Tongue (tissue), 3 donors: ENCODE measurements at places on chromosomes 5 and 9.

GRCh38 chr5:96726802-96727201 lies 64.6 kb downstream of the CAST start:
- DNase-seq: no peak

GRCh38 chr9:31486630-31487029 lies 897.8 kb upstream of the ACO1 start:
- no peak for DNase-seq

GRCh38 chr5:11130131-11130530 lies 369.1 kb upstream of the DAP start:
- no peak for DNase-seq

DNA sequence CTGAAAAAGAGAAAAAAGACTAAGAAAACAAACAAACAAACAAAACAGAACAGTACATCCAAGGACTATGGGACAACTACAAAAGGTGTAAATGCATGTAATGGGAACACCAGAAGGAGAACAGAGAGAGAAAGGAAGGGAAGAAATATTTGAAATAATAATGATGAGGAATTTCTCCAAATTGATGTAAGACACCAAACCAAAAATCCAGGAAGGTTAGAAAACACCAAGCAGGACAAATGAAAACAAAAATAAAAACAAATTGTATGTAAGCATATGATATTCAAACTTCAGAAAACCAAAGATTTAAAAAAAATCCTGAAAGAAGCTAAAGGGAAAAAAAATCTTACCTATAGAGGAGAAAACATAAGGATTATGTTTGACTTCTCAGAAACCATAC lies 125.9 kb upstream of the ACTBL2 start:
- no peak for DNase-seq

DNA sequence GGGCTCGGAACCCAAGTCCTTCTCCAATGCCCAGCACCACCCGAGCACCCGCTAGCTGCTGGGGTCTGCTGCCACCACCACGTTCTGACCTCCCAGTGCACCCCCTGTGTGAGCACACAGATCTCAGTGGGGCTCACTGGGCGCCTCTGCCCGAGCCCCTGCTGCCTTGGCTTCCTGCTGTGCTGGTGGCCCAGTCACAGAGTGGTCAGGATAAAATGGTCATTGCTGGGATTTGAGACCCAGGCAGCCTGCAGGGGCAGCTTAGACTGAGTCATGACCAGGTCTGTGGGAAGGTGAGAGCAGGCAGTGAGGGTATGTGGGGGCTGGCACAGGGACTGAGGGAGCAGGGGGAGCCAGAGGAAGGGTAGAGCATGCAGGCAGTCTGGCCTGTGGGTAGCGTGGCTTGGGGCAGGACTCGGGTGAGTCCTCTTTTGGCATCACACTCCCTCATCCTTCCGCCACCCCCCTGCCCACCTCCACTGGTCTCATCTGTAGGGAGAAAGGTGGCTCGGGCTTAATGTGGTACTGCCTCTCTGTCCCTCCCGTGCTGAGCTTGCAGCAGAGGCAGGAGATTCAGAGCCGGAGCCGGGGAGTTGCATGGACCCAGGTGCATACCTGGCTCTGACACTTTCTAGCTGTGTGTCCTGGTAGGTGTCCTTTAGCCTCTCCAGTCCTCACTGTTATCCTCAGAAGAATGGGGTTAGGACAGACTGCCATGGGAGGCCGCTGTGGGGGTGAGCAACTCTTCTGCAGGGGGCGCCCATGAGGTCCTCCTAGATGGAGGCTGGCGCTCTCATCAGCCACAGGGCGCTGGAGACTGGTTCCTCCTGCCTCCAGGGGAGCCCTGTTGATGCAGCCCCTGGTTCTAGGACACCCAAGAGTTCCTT lies 32.1 kb downstream of the USP20 start:
- no peak for DNase-seq

GRCh38 chr5:67878933-67879332 lies 336.6 kb upstream of the PIK3R1 start:
- no peak for DNase-seq

DNA sequence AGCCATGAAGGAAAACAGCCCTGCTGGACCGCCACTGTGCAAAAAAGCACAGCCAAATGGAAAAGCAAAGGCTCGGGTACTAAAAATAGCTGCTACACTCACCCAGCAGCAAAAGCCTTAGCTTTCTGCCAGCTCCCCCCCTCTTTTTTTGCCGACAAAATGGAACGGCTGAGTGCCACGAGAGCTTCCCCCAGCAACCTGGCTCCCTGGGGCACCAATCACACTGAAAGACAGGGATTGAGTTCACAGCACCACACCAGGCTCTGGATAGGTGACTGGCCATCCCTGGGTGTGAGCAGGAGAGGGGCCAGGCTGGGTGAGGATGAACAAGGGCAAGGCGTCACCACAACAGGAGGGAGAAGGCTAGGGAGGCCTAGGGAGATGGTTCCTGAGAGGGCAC lies 66.7 kb downstream of the SIL1 start:
- DNase-seq: peak; percentile 83

DNA sequence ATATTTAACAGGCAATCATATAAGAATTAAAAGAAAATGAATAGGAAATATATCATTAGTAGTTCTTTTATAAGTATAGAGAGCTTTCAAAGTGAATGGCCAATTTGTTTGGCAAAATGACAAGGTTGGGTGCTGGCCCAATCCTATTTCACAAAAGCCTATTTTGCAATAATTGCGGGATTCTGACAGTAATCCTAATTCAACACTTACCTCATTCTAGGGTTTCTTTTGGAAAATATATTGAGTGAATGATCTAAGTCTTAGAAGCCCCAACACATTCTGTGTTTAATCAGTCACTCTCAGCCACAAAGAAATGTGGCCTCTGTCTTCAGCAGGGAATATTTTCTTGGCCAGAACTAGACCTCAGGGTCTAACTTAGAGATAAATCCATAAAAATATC lies 835.9 kb upstream of the ZNF608 start:
- peak; percentile 34 for DNase-seq

- DNase-seq: no peak
Measured at GRCh38 chr5:14063691-14064090, 79.5 kb upstream of the TRIO start.

GRCh38 chr5:82784521-82784920 lies 292.7 kb downstream of the TMEM167A start:
- DNase-seq: no peak

DNA sequence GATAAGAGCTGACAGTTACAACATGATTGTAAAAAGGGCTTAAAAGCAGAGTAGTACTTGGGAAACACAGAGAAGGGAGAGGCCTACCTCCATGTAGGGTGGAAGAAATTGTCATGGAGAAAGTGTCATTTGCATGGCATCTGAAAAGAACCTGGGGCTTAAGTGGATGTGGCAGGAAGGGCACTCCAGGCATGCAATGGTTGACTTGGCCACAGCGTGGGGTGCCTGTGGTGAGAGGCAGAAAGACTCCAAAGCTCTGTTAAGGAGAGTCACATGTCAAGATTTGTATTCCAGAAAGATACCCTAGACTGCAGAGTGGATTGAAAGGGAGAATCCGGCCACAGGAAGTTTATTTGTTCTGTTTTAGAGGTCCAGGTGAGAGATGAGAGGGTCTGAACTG lies 2.4 kb downstream of the POLR3G start:
- no peak for DNase-seq

GRCh38 chr9:113137196-113138168 lies 13.3 kb upstream of the SLC31A2 start:
- DNase-seq: no peak

DNA sequence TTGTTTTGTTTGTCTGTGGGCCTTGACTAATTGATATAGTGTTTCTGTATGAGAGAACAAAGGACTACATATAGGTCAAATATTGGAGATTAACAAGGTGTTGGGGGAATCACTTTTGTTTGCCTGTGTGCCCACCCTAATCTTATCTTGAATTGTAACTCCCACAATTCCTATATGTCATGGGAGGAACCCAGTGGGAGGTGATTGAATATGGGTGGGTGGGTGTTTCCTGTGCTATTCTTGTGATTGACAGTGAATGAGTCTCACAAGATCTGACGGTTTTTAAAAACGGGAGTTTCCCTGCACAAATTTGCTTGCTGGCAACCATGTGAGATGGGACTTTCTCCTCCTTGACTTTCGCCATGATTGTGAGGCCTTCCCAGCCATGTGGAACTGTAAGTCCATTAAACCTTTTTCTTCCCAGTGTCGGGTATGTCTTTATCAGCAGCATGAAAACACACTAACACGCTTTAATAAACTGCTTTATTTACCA lies 64.9 kb upstream of the HSPB3 start:
- DNase-seq: no peak

GRCh38 chr9:99071313-99072039 lies 33.4 kb upstream of the TGFBR1 start:
- no peak for DNase-seq

- DNase-seq: peak; percentile 85
Measured at GRCh38 chr5:172106511-172107356, 81.3 kb downstream of the STK10 start.

DNA sequence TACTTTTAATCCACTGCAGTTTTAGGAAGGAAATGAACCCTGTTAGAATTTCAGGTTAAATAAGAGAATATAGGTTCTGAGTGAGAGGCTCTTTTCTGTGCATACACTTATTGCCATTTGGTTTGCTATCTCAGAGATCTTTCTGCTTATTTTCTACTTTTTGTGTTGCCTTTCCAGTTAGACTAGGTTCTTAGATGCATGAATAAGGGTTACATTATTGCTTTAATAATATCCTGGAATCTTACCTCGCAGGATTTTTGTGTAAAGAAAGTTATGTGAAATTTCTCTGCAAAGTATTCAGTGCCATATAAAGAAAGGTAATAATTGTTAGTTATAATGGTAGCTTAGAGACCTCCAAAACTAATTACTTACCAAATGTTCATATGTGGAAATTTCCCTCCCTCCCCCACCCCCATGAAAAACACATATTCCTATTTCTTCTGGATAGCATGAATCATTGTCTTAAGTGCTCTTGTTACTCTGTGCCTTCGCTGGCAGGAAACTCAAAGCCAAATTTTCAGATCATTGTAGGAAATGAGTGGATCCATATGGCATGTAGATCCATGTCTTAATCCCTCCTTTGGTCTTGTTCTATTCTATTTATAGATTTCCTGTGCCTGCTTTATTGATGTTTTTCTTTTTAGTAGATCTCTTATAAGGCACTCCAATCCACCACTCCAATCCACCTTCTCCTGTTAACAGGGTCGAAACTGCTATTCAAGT lies 2.7 kb upstream of the APBA1 start:
- peak; percentile 28 for DNase-seq

DNA sequence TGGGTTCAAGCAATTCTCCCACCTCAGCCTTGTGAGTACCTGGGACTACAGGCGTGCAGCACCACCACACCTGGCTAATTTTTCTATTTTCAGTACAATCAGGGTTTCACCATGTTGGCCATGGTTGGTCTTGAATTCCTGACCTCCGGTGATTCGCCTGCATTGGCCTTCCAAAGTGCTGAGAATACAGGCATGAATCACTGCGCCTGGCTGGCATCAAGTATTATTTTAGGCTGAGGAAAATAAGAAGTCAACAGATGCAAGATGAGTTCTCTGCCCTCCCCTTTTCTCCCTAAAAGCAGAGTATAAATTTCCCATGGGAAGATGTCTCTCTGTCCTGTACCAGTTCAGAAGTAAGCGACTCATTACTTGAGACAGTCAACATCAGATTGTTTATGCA lies 71.5 kb downstream of the ELAVL2 start:
- DNase-seq: no peak

DNA sequence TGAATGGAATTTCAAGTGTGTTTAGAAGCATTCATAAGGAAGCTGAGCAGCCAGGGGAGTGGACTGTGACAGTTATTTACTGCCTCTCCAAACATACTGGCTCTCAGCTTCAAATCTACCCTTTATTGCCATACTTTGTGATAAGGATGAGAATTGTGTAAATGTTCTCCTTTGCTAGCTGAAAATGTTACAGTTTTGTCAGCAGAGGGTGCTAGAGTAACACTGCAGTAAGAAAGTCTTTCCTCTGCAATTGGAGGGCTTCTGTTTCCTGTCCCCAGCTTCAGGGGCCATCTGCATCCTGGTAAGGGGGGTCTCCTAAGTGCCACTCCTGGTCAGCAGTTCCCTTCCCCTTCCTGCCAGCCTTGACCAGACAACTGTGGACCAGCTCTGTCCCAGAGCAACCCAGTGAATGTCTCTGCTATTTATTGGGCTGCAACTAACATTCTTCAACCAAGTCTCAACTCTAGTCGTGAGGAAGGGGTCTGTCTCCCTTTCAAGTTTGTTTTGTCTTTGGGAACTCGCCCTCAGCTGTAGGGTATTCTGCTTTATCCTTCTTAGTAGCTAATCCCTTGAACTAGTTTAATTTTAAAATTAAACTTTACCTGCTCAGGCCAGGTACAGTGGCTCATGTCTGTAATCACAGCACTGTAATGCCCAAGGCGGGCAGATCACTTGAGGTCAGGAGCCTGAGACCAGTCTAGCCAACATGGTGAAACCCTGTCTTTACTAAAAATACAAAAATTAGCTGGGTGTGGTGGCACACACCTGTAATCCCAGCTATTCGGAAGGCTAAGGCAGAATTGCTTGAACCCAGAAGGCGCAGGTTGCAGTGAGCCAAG lies 45.3 kb downstream of the RAPGEF6 start:
- DNase-seq: peak; percentile 72

- no peak for DNase-seq
Measured at GRCh38 chr5:154836225-154836624, 14.2 kb downstream of the FAXDC2 start.

DNA sequence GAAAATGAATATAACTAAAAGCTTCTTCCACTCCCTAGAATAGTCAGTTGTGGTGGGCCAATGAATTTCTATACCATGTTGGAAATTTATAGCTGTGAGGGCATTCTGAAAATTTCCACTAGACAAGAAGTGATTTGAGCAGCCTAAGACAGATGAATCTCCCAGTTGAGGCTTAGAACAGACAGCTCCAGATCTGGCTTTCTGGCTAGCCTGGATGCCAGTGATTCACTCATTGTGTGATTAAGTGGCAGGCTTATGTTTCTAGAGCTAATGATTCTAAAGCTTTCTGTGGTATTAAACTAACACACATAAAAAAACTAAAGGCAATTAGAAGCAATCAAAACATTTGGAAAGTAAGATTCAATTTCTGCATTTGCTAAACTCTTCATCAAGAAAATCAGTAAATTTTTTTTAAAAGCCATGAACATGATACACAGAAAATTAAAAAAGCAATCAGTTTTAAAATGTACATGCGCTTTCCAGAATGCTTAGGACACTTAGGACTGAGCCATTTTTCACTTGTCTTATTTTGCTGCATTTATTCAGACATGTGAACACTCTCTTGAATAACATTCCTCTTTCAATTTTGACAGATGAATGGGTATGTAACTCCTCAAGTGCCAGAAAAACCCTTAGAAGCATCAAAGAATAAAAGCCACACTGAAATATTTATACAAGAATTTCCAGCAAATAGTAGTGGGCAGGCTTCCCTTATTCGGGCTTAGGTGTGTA lies 100.5 kb upstream of the GNAQ start:
- no peak for DNase-seq

DNA sequence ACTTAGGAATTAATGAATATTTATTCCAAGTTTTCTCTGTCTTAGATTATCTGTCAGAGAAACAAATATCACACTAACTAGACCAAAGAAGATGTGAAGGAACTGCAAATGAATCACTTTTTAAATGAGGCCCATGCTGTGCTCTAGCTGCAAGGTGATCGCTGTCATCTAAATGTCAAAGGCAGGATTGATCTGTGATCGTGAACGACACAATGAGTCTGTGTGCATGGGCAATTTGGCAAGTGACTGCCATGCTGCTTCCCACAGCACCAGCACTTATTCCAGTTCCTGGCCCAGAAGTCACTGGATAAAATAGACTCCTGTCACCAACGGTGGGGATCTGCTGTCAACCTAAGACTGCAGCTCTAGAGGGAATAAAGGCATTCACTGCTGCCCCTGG lies 141.2 kb downstream of the TRIM36 start:
- no peak for DNase-seq

- DNase-seq: no peak
Measured at GRCh38 chr9:14080959-14081542, 232.9 kb downstream of the NFIB start.

GRCh38 chr5:93789173-93790067 lies 48.0 kb upstream of the POU5F2 start:
- DNase-seq: no peak
